Activated CD8-positive, alpha-beta memory T cell treated with anti-CD3 and anti-CD28 coated beads for 1 hour (primary cell): ENCODE measurements at places on chromosomes 2 and 18.

GRCh38 chr2:239774933-239775622 is 250.1 kb downstream of the NDUFA10 start:
- DNase-seq: no peak

DNA sequence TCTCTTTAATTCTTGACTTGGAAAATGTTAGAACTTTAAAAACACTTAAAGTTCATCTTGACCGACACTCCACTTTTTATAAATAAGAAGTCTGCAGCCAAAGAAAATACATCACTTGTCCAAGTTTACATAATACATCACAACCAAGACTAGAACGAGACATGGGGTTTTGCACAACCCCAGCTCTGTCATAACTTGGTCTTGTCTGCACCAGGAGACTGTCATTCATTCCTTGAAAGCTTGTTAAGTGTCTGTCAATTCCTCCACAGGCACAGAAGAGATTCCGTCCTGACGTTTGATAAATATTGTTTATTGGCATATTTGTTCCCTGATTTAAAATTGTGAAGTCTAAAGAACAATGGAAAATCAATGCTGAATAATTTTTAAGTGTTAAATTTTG is 139.5 kb upstream of the SETBP1 start:
- no peak for DNase-seq

DNA sequence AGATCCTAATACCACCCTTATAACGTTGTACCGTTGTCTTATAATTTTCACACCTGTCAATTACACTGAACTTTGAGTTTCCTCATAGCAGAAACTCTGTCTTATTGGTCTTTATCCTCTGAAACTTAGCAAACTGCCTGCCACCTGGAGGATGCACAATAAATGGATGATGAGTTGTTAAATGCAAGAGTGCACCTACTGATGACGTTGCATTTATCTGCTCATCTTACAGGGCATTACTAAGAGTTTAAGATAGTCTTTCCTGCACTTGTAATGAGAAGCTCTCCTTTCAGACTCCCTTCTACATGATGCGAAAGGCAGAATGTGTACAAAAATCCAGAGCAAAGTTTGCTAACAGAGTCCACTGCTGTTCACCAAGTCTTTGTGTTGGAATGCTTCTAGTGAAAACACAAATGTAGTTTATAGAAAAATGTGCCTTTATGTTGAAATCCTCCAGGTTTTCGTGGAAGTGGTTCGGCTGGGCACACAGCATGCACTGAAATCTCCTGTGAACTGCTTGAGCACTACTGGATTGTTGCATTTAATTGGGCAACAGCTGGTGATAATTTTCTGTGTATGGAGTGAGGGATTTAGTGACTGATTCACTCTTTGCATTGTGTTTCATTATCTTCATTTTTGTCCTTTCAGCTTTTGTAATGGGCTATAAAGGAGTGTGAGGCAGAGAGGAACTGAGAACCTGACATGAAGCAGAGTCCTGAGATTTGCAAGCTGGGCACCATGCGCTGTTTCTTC is 665.8 kb upstream of the ID2 start:
- DNase-seq: no peak

- no peak for DNase-seq
Measured at GRCh38 chr2:176242276-176242675, 27.0 kb upstream of the MTX2 start.

DNA sequence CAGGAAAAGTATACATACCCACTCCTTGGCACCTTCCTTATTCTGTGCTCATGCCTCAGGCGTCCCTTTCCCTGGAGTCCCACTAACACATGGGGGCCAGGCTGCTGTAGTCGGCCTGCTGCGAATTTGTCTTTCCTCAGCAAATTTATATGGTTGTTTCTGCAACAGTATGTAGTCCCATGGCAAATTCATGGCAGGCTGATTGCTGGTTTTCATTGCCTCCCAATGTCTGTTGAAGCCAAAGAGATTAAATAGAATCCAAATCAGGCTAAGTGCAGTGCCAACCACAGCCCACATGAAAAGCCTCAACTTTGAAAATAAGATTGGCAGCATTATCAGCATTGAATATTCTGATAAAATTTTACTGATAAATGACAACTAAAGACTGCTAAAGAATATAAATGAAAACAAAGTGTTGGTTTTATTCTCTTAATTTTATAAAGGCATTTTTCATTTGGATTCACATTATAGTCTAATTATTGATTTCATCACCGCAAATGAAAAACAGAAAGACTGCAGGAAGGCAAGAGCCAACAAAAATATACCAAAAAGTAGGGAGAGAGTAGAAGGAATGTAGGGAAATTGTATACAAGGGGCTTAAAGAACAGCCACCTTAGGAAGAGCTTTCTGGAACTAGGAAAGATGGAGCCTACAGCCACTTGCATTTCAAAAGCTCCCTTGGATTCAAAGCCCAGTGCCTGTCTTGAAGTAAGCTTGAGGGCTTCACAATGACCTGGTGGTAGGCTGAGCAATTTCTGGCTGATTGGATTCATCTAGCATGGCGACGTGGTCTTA is 283.7 kb upstream of the MMADHC start:
- DNase-seq: no peak

- no peak for DNase-seq
Measured at GRCh38 chr18:10351219-10351818, 103.1 kb upstream of the APCDD1 start.

DNA sequence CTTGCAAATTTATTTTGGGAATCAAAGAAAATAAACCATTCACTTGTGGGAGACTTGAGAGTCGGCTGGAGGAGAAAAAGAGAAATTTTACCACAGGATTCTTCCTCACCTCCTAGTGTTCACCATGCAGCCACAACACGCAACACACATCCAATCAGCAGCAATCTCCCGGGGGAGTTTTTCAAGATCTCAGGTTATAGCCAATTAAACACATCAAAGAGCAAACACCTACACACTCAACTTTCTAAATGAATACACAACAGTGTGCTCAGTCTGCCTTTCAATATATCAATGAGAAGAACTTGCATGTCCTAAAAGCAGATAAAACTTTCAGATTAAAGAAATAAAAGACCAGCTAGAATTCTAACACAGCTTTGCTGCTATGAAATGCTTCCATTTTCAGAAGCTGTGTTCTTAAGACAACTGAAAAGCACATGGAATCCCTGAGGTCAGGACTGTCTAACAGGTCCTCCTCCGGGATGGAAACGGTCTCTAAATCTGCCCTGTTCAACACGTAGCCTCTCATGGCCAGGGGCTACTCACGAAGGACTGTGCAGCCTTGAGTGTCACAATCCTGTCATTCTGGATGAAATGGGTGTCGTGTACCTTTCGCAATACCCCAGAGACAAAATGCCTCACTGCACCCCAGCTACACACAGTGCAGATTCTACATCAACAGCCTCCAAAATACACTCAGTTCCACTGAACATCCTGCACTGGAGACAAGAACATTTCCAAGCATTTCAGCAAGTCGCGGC is 84.2 kb downstream of the ZNF516 start:
- DNase-seq: no peak

GRCh38 chr2:89850881-89851582 is 1159.6 kb downstream of the RPIA start:
- DNase-seq: no peak

DNA sequence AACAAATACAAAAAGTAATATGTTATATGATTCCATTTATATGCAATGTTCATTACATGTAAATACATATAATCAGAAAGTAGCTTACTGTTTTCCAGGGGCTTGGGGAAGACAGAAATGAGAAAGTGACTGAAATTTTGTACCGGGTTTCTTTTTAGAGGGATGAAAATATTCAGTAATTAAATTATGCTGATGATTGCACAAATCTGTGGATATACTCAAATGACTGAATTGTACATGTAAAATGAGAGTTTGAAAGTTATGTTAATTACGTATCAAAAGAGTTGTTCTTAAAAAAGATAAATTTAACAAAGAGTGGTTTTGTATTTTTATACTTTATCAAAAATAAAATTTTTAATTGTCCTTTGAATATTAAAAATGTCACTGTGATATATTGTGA is 856.3 kb downstream of the DSC3 start:
- no peak for DNase-seq

DNA sequence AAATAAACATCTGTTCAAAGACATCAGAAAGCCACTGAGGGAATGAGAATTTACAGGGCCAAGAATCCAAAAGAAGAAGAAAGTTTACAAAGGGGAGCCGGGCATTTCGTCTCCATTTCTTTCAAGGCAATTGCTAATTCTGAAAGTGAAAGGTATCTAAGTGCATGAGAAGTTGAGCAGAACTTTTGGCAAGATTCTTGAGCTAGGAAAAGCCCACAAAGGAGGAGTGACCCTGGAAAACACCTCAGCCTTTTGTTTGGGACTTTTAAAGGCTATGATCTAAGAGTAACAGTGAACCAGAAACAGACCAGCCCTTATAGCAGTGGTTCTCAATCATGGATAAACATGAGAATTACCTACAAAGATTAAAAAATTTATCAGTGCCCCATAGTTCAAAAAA is 87.4 kb downstream of the MDH1 start:
- no peak for DNase-seq

DNA sequence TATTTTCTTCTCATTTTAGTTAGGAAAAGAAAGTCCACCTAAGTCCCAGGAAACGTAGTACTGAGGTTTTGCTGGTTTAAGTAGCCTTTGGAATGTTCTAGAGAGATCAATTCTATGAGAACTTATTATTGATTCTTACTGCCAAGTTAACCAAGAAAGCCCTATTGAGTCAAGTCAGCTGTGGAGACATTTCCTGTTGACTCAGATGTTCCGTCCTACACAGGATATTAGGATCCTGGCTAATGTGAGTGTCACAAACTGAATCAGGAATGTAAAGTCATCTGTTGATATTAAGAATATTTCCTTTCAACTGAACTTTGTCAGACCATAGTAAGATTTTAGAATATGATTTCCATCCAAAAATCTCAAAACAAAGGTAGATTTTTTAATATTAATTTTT is 654.3 kb downstream of the LRRTM4 start:
- no peak for DNase-seq

DNA sequence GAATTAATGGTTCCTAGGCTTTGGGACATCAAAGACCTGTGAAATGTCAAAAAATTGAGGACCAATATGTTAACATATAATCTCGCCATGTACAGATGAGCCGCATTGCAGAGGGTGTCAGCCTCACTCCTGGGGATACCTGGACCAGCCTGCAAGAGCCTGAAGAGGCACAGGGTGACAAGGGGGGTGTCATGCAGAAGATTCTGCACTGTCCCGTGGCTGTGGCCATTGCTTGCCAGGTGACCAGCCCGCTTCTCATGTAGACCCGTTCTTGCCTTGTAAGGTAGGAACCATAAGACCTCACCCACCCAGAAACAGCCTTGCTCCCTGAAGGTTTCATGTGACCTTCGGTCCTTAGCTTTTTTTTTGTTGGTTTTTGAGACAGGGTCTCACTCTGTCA is 37.5 kb downstream of the TMEM37 start:
- no peak for DNase-seq

DNA sequence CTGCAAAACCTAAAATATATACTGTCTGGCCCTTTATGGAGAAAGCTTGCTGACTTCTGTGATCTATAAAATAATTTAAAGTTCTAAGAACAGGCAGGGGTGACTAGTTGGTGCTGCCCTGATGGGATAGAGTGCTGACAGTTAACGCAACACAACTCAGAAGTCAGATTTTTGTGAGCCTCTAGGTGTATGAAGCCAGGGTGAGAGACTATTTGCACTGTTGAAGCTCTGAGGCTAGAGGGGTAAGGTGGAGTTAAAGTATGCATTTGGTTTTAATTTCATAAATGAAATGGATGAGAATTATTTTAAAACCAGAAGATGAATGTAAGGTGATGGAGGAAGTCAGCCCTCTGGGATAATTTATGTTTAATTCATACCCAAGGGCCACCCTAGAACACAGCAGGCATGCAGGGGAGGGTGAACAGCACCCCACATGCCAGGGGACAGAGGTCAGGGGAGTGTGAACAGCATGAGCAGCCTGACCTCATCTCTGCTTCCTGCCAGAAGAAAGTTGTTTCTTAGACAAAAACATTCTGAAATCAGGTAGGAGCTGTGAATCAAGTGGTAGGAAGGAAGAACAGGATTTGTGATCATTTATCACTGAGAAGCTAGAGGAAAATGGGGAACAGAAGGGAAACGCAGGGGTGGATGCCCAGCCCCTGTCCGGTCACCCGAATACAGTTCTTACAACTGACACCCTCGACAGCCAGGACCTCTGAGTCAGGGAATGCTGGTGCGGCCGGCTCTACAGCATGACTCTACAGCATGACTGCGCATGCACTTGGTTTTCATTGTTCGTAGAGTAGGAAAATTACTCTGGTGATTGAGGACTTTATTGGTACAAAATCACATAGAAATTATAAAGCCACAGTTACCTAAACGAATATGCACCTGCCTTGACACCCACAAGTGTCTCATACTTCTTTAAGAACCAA is 93.1 kb downstream of the MBP start:
- no peak for DNase-seq

GRCh38 chr2:237051861-237052260 is 33.8 kb upstream of the COPS8 start:
- DNase-seq: no peak

DNA sequence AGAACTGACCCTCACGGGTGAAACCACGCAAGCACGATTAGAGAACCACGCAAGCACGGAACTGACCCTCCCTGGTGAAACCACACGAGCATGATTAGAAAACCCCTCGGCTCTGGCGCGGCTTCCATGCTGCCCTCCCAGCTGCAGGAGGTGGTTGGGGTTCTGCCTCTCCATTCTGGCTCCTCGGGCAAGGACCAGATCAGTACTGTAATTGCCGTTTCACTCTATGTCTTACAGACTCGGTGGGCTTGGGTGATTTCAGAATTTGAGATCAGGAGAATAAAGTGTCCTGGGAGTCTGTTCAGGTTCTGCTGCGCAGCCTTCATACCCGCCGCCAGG is 58.3 kb upstream of the KCNG2 start:
- DNase-seq: no peak

- DNase-seq: no peak
Measured at GRCh38 chr2:51953931-51954330, 922.0 kb upstream of the NRXN1 start.

GRCh38 chr2:46564811-46565241 is 85.5 kb downstream of the TMEM247 start:
- DNase-seq: no peak

- no peak for DNase-seq
Measured at GRCh38 chr2:45134726-45135125, 125.5 kb upstream of the SIX2 start.
